ENCODE measurements at places on chromosomes 11 and 22.

GRCh38 chr11:28649922-28650321 is 541.7 kb downstream of the METTL15 start:
- DNase-seq = no peak

GRCh38 chr11:130462101-130462885 is 13.8 kb downstream of the ADAMTS15 start:
- DNase-seq = no peak

DNA sequence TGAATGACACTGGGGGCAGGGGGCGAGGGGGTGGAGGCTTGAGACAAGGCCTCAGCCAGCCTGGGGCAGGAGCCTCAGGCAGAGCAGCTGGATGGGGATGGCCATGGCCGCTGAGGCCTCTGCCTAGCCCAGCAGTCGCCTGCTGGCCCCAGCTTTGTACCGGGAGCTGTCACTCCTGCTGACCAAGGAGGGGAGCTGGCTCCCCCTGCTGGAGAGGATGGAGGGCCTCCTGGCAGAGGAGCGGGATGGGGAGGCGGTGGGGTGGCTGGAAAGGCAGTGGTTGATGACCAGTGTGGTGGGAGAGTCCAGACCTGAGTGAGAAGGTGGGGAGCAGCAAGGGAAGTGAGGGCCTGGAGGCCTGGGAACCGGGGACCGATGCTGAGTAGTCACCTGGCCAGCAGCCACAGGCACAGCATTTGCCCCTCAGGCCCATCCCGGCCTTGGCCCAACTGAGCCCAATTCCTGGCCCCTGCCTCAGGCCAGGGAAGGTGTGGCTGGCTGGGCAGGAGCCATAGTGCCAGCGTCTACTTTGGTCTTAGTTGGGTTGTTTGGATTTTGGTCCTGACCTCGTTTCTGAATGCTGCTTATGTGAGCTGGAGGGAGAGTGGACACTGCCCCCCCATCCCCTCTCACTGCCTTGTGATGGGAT is 6.0 kb upstream of the SUSD2 start:
- peak; percentile 24 for DNase-seq

- DNase-seq = no peak
Observed at GRCh38 chr22:27238935-27239510, 562.5 kb downstream of the MN1 start.

DNA sequence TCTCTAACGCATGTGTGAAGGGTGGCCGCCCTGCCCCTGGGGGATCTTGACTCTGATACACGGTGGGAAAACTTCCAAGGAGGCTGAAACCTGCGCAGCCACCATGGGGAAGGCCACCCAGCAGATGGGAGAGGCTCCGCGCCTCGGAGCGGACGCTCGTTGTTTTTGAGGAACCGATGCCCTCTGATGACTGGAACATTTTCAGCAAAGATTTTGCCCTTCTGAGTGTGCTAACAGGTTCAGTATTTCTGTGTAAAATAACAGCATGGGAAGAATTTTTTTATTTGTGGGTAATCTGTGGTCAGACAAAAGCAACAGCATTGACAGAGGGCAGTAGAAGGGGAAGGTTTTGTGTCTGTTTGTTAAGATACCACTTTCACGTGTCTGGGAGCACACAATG is 16.7 kb downstream of the MB start:
- no peak for DNase-seq

DNA sequence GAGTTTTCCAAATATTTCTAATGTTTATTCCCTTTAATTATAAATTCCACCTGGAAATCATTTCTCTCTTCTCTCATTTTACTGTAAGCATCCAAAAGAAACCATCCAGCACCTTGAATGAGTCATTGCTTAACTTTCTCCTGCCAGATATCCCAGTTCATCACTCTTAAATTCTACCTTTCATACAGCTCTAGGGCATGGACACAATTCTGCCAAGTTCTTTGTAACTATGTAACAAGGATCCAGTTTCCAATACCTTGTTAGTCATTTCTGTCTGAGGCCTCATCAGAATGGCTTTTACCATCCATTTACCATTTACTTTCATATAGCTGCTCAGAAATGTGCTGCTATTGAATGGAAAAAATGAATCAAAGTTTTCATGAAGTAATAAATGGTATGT is 455.4 kb upstream of the TENM4 start:
- DNase-seq = no peak

- no peak for DNase-seq
Observed at GRCh38 chr11:21928847-21929246, 264.0 kb upstream of the ANO5 start.

DNA sequence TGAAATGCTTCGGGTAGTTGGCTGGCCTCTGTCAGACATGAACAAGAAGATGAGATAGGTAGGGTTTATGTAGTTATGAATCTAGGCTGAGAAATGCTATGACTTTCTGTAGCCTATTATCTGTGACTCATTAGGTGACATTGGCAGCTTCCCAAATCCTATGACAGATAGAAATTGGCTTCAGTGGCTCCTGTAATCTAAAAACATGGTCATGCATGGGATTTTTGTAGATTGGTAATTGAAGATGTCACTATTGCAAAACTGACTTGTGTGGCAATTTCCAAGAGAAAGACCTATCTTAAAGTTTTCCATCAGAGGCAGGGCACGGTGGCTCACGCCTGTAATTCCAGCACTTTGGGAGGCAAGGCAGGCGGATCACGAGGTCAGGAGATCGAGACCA is 29.4 kb upstream of the GRIK4 start:
- DNase-seq = no peak

GRCh38 chr11:64788321-64789215 is 10.2 kb upstream of the SF1 start:
- no peak for DNase-seq

All from stimulated activated CD8-positive, alpha-beta memory T cell treated with anti-CD3 and anti-CD28 coated beads, Interleukin-7, amount 100 ng/mL, for 1 hour (primary cell).